ENCODE measurements at places on chromosomes 11 and 22.

- DNase-seq, result no peak
Observed at GRCh38 chr11:35192347-35192746, 53.4 kb downstream of the CD44 start.

DNA sequence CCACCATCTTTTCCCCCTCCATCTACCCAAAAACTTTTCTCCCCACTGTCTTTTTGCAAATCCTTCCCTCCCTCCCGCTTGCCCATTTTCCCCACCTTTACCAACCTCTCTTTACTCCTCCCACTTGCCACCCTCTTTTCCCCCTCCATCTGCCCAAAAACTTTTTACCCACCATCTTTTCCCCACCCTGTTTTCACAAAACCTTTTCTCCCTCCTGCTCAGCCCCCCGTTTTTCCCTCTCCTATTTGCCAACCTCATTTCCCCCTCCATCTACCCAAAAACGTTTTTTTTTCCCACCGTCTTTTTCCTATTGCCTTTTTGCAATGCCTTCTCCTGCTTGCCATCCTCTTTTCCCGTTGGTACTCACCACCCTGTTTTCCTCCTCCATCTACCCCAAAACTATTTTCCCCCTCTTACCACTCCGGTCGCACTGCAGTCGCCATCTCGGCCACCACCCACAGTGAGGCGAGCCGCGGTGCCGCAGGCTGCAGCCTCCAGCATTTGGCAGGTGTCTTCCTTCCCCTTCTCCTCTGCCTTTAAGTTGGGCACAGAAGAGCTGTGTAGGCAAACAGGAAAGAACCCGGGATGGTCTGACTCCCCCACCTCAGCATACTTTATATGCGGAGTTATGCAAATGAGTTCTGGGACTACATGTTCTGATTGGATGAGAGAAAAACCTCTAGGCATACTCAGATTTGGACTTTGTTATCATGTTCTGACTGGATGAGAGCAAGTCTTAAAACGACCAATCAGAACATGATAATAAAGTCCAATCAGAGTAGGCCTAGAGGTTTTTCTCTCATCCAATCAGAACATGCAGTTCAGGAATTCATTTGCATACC, 121.2 kb upstream of the VPREB1 start:
- no peak for DNase-seq

- no peak for DNase-seq
Observed at GRCh38 chr11:114478768-114479167, 39.5 kb downstream of the REXO2 start.

DNA sequence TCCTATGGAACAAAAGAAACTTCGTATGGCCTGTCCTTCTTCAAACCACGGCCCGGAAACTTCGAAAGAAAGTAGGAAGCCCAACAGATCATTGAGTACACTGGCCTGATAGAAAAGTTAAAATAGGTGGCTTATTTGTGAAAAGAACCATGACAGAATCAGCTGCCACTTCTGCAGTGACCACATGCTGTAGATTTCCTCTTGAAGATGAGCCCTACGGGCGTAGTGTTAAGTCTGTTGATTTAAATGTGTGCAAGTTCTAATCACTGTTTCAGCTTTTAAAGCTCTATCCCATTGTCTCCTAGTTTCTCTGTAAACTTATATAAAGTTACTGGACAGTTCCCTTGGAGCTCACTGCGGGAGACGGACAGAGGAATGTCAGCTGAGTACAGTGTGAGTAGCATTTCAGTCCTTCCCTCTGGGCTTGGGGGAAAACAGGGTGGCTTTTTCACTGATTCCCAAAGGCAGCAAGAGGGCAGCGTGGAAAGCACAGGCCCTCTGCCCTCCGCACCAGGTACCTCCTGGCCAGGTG, 17.8 kb downstream of the SAMM50 start:
- no peak for DNase-seq

GRCh38 chr11:97231231-97231630, 841.4 kb downstream of the JRKL start:
- DNase-seq, result no peak

GRCh38 chr22:24590596-24591173, 2.2 kb downstream of the LRRC75B start:
- no peak for DNase-seq

- no peak for DNase-seq
Observed at GRCh38 chr11:2681408-2682145, 18.2 kb downstream of the KCNQ1OT1 start.

- no peak for DNase-seq
Observed at GRCh38 chr11:46455834-46456233, 64.3 kb upstream of the CHRM4 start.

DNA sequence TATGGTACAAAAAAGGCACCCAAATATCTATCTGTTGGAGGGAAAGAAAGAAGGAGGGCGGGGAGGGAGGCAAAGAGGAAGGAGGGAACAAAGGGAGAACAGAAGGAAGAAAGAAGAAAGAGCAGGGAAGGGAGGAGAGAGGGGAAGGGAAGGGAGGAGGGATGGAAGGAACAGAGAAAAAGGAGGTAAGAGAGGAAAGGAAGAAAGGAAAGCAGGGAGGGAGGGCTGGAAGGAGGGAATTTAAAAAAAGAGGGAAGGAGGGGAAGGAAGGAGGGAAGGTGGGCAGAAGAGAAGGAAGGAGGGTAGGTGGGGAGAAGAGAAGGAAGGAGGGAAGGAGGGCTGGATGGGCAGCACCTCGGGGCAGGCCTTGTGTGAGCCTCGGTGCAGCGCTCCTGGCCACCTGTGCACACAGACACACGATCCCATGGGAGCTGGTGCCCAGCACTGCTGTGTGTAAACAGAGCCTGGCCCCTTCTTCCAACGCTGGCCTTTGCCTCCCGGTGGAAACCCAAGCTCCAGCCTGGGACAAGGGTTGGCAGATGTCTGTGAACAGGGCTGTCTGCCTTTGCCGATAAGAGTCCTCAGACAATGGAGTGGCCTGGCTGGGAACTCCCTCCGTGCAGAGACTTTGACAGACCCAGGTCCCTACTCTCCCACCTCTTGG, 23.2 kb downstream of the SMIM38 start:
- DNase-seq, result no peak

GRCh38 chr11:123838659-123839058, 32.5 kb upstream of the OR6M1 start:
- no peak for DNase-seq

GRCh38 chr11:127506126-127506525, 505.6 kb upstream of the KIRREL3 start:
- no peak for DNase-seq

GRCh38 chr11:122165607-122166371, 49.8 kb upstream of the BLID start:
- DNase-seq, result no peak

DNA sequence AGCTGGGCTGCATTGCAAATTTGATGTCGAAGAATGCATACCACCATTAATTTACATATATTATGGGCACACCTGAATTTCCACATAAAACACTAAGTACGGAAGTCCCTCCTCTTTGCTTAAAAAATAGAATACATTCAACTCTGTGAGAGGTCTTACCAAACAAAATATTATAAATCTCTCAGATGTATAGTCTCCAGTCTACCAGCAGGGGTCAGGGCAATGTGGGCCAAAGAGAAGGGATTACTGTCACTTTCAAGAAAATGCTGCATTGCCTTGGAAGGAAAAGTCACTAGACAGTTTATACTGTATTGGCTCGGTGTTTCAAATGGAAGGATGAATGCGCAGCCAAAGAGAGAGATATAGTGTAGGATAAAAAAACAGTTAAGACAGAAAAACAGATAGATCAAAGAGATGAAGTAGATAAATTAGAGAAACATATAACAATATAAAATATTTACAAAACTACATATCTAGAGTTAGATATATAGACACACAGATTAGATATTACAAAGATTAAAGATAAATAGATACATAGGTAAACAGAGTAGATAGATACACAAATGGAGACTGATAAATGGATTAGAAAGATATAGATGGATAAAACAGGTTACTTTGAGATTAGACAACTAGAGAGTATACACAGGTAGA, 20.9 kb downstream of the SERGEF start:
- DNase-seq, result peak; percentile 47

- no peak for DNase-seq
Observed at GRCh38 chr11:40314327-40314726, 1145.1 kb downstream of the LRRC4C start.

DNA sequence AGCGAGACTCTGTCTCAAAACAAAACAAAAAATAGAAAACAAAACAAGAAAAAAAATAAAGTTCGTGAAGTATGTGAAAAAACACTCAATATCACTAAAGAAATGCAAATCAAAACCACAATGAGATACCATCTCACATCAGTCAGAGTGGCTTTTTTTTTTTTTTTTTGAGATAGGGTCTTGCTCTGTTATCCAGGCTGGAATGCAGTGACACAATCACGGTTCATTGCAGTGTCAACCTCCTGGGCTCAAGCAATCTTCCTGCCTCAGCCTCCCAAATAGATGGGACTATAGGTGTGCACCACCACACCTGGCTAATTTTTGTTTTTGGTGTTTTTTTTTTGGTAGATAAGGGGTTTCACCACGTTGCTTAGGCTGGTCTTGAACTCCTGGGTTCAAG, 37.5 kb downstream of the ATG16L2 start:
- no peak for DNase-seq

GRCh38 chr22:37752189-37753087, 55.3 kb upstream of the GCAT start:
- no peak for DNase-seq

DNA sequence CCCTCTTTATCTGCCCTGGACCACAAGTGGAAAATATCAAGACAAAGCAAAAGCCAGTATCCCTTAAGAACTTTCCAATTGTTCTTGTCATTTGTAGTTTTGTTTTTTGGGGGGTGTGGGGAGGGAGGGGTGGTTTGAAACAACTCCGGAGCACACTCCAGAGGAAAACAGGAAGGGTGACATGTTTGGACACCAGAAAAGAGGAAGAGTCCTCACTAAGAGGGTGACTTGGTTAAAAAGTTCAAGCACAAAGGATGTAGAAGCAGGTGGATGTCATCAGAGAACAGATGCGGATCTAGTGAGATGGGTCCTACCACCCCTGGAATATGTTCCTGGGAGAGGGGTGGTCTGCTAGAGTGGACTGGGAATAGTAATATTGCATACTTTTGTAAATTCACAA, 25.8 kb downstream of the ADAMTS8 start:
- no peak for DNase-seq

- no peak for DNase-seq
Observed at GRCh38 chr11:97772705-97773104, 1248.0 kb upstream of the CNTN5 start.

- peak; percentile 29 for DNase-seq
Observed at GRCh38 chr11:74683279-74683871, 47.9 kb downstream of the CHRDL2 start.

DNA sequence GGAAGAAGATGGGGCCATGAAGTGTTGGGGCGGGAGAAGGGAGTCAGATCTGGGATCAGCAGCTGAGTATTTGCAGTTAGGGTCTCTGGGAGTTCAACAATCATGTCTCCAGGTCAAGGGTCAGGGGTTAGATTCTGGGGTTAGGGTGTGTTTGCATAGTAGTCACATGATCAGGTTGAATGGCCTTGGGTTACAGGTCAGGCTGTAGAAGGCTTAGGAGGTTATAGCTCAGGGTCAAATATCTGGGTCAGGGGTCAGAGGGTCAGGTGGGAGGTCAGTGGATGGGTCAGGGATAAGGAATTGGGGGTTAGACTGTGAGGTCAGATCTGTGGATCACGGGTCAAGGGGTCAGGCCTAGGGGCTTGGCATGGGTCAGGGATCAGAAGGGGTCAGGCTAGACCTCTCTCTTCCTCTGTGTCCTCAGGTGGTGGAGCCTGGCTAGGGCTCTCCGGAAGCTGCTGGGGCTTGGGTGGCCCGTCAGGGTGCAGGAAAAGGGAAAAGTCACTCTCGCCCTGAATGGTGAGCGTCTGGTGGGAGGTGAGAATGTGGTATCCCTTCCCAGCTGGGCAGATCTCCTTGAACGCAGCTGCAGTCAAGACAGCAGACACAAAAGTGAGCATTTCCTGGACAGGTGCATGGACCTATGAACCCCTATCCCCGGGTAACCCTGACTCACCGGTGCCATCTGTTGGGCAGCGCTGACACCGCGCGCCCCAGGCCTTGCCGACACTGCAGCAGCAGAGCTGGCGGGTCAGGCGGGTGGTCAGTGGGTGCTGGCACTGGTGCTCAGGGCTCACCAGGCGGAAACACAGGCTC, 6.4 kb downstream of the LTBP3 start:
- DNase-seq, result peak; percentile 79

DNA sequence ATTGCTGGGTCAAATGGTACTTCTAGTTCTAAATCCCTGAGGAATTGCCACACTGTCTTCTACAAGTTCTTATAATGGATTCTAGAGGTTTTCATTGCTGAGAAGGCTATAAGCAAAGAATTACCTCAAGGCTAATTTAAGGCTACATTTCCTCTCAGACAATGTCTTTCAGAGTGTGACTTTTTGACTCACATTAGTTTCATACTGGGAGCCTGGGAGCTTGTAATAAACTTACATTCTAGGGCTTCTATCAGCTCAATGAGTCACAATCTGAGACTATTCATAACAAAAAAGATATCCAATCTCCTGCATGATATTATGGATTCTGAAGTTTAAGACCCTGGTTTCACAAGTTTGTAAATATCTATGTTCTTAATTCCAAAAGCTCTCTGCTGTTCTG, 408.7 kb downstream of the LRRC4C start:
- no peak for DNase-seq

GRCh38 chr11:60700689-60701468, 1.5 kb downstream of the MS4A8 start:
- no peak for DNase-seq

GRCh38 chr11:131658952-131659351, 288.5 kb downstream of the NTM start:
- DNase-seq, result no peak

GRCh38 chr11:11409901-11410300, 56.9 kb upstream of the CSNK2A3 start:
- no peak for DNase-seq

DNA sequence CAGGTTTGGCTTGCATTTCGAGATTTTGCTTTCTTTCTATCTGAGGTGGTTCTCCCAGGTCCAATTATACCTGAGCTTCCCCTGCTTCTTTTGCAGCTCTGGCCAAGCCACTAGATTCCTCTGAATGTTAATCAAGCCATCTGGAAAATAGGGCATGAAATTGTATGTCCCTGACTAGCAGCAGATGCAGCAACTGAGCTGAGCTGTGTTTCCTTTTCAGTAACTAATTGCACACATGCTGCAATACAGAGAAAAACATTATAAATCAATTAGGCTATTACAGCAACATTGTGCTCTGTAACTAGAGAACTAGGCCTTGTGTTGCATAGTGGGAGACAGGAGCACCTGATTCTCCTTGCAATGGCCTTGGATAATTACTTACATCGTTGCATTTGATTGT, 408.3 kb downstream of the ETS1 start:
- no peak for DNase-seq

Measured in stimulated activated naive CD8-positive, alpha-beta T cell treated with anti-CD3 and anti-CD28 coated beads, Interleukin-15, Interleukin-2, amounts not matched to agents 100 U/mL and 50 U/mL, for 24 hours (primary cell).